ENCODE measurements at places on chromosomes 7 and 10. TPM values are rescaled to one million over a fixed set of nuclear protein-coding genes. Genes with fewer than 3 reads are reported as not detected.

DNA sequence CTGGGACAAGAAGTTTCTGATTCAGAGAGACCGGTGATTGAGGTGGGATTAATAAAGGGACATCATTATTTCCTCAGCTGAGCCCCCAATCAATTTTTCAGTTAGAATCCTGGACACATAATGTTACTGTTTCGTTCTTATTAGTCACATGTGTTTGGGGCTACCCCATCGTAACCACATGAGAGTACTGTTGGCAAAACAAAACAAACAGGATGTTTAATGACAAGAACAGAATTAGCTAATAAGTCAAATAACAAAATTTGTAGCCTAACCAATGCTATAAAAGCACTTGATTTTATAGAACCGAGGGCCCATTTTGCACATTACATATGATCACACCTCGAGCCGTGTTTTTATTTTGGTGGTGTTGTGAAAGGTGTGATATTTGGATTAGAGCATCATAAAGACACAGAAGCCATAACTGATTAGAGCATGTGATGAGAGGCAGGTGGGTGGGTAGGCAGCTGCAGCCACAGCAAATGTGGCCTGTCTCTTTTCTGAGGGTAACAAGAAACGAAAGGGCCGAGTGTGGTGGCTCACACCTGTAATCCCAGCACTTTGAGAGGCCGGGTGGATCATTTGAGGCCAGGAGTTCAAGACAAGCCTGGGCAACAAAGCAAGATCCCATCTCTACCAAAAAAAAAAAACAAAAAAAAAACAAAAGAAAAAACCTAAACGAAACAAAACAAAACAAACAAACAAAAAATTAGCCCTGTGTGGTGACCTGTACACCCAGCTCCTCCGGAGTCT, 1.8 kb upstream of the VWC2 start:
- DNase-seq = no peak

GRCh38 chr7:152093717-152094116, 68.2 kb downstream of the GALNT11 start:
- no peak for DNase-seq

DNA sequence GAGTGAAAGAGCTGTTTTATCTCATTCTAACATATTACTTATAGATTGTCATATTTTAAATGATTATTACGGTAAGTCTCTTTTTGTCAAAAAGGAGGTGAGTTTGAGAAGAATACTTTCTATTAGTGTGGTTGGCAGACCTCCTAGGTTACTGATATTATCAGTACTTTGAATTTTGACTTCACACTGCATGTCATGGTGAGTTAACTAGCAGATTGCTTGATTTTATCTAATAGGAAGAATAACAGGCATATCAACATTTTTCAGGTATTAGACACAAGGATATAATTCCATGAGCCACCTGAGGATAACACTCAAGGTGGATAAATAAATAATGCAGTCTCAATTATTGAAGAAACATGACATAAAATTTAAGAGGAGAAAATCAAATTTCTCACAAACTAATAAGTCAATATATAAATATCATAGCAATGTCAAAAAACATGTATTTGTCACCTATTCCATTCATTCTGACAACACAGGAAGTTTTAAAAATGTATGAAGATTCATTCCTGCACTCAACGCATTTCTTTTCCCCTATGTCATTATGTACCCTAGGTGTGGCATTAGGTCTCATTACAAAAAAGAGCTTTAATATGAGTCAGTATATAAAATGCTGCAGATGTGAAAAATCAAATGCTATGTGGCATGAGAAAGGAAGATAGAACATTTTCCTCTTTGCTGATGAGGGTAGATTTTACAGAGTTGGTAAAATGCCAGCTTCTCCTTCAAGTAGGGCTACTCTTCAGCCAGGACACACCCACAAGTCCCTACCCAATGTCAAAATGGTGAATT, 1621.6 kb downstream of the REEP3 start:
- DNase-seq = no peak

DNA sequence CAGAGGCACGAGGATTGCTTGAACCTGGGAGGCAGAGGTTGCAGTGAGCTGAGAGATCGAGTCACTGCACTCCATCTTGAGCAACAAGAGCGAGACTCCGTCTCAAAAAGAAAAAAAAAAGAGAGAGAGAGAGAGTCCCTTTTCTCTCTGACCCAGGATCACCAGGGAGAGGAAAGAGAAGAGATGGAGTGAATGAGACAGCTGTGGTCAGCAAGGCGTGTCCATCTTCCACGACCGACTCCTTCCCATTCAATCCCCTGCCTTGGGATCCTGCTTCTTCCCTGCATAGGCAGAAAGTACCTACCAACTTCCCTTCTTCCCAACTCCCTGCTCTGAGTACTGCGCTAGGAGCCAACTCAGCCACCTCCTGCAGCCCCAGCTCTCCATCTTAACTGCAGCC, 5.2 kb upstream of the ZAN start:
- no peak for DNase-seq

- DNase-seq = no peak
Measured at GRCh38 chr7:18125476-18125875, 97.8 kb upstream of the PRPS1L1 start.

GRCh38 chr7:91089382-91089963, 174.8 kb upstream of the FZD1 start:
- DNase-seq = no peak

GRCh38 chr7:68707159-68707558, 891.1 kb upstream of the AUTS2 start:
- no peak for DNase-seq

DNA sequence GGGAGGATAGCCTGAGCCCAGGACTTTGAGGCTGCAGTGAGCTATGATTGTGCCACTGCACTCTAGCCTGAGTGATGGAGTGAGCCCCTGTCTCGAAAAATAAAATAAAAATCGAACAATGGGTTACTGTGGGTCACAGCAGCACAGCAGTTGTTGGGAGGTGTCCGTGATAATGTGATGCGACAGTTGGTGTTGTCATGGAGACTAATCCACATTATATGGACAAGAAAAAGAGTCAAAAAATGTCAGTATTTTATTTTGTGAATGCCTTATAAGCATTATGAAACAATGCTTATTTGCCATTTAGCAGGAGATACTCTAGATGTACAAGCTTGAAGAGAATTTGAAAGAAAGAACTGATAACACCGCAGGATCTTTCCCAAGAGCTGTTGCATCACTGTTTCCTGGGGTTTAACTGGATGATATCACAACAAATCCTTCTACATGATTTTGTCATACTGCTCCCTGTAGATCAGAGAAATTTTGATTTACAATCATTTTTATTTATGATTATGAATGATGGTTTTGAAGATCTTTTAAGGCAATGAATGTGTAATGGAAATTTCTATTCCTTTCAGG, 195.4 kb downstream of the BAMBI start:
- DNase-seq = no peak

DNA sequence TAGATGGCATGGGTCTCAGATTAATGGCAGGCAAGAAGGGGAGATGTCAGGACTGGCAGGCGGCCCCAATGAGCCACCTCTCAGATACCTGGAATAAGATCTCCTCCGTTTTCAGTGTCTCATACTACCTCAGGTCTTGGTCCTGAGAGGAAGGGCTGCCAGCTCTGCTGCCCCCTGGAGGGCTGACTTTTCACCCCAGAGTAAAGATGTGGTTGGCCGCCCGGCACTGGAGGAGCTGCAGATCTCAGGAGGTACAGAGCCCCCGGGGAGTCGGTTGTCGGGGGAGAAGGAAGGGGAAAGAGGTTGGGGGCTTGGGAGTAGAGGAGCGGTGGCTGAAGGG, 642 bp upstream of the COL13A1 start:
- DNase-seq = peak; percentile 32

GRCh38 chr7:70572571-70572970, 559.4 kb upstream of the GALNT17 start:
- DNase-seq = no peak

- no peak for DNase-seq
Measured at GRCh38 chr7:12884033-12884432, 196.6 kb downstream of the ARL4A start.

DNA sequence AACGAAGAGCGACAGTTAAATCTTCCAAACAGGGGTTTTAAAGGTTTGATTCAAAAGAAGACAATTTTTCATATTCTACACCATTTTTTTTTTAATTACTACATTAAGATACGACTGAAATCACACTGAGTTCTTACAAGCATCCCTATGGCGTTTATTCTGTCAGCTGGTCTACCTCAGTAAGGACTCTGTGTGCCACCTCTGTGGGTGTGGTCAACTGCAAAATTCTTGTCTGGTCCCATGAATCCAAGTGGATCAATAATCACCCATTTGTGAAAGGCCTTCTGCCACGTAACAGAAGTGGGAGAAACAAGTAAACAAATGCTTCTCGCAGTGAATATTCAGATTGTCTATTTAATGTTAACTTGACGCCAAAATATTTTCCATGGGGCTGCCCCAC, 104.1 kb downstream of the GRB10 start:
- no peak for DNase-seq

DNA sequence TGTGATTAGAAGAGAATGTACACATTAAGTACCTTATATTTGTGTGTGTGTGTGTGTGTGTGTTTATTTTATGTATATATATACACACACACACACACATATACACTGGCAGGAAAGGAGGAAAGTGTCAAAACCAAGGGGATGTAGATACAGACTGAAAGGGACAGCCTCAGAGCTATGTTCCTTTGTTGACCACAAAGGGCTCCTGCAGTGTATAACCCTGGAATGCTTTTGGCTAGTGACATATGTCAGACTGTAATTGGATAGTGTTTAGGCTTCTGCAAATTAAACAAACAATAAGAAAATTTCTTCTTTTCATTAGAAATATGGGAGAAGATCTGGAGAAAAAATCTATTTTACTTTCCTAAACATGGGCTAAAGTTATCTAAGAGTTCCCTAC, 15.9 kb downstream of the GBF1 start:
- no peak for DNase-seq

GRCh38 chr10:1202343-1202742, 146.2 kb downstream of the WDR37 start:
- no peak for DNase-seq

DNA sequence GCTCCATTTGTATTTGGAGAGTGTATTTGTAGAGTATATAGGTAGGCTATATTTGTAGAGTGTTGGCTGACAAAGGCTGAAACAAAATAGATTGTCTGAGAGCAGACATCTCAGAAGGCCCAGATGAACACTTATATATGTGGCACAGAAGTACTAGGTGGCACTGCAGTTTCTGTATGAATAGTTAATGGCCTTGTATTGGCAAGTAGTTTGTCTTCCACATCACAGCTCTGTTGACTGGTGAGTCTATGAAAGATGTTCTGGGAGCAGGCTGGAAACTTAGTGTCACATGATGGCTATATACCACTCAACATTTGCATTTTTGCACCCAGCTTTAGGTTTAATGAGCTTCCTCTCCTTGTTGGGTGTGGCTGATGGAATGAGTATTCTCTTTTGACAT, 51.9 kb downstream of the CCNY start:
- no peak for DNase-seq

DNA sequence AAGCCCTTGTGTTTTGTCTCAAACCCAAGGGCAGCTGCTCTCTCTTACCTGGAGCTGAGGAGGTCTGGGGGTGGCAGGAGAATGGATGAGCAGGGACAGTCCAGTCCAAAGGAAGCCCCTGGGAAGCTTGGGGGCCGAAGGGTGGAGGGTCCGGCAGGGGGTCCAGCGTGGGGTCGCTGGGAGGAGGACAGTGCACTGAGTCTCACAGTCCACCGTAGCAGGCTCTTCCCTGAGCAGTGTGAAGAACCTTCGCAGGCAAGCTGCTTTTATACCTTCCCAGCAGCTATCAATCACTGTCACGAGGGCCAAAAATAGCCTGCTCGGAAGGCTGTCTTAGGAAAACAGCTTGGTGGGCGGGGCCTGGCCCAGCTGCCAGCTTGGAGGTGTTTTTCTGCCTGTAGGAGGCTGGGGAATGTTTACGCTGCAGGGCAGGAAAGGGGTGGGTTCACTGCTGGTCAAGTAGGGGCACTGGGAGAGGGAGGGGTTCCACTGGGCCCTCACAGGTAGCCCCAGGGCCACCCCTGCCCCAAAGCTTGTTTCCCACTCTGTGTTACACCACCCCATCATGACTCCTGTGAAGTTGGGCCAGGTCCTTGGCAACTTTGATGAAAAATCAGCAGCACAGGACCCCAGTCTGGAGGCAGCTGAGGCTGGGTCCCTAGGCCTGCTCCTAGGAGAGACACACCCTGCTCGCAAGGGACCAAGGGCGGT, at the start of gene DEPP1:
Gene DEPP1 (minus strand): TSS at position 240 of the 711 bp plus-strand sequence. CDS start 779 bp downstream, outside the sequence.
- DNase-seq = peak; percentile 90

DNA sequence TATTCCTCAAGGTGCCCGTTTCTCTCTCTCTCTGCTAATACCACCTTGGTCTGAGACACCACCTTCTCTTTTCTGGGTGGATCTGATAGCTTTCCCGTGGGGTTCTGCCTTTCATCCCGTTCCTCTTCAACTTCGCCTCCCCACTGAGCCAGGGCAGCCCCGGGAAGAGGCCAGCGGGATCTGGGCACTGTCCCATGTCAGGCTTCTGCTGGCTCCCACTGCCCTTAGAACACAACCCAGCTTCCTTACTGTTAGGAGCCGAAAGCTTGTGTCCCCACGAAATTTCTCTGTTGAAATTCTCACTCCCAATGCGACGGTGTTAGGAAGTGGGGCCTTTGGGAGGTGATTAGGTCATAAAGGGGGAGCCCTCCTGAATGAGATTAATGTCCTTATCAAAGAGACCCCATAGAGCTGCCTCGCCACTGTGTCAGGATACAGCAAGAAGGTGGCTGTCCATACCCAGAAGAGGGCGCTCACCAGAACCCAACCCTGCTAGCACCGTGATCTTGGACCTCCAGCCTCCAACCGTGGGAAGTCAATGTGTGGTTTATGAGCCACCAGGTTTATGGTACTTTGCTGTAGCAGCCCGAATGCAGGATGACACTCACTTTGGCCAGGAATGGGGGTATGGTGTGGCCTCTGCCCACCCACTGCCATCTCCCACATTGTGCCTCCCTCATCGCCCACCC, 79.2 kb downstream of the CAMK1D start:
- no peak for DNase-seq

- DNase-seq = no peak
Measured at GRCh38 chr7:79785556-79785955, 332.1 kb upstream of the MAGI2 start.

- no peak for DNase-seq
Measured at GRCh38 chr10:59965899-59966650, 59.7 kb upstream of the CCDC6 start.

DNA sequence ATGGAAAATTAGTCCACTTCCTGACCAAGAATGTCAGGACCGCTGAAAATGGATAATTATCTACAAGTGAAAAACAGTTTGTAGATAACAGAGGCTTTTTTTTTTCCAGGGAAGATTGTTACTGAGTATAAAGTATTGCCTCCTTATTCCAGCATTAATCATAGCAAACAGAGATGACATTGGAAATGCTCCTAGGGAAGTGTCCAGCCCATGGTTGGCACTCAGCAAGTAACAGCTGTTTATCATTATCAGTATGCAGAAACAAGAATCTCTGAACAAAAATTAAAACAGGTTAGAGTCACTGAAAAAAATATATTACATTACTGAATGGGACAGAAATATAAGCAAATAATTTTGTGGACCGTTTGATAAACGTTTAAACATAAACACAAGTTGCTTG, 14.6 kb downstream of the FGL2 start:
- no peak for DNase-seq

GRCh38 chr10:132516771-132517725, 20.5 kb upstream of the INPP5A start:
- DNase-seq = peak; percentile 92

The UCN3 gene
- 1.9 TPM for polyA plus RNA-seq

The ASZ1 gene
- 0.06 TPM for polyA plus RNA-seq

The OR2A12 gene
- polyA plus RNA-seq = not detected

The CASD1 gene
- polyA plus RNA-seq = 42.2 TPM

The MYH16 gene
- 0.17 TPM for polyA plus RNA-seq

The CUL2 gene
- 39.4 TPM for polyA plus RNA-seq

The SLC13A1 gene
- 20.0 TPM for polyA plus RNA-seq

The GARIN1A gene
- 4.8 TPM for polyA plus RNA-seq

The LBX1 gene
- 0.06 TPM for polyA plus RNA-seq

The ACTR3C gene
- 7.5 TPM for polyA plus RNA-seq

The CPVL gene
- polyA plus RNA-seq = 74.9 TPM

The ALOX5 gene
- 2.3 TPM for polyA plus RNA-seq

The VENTX gene
- polyA plus RNA-seq = 0.10 TPM
